ENCODE measurements at places on chromosomes 3 and 15.

GRCh38 chr15:87907676-87908446 is 348.7 kb downstream of the NTRK3 start:
- no peak for DNase-seq

DNA sequence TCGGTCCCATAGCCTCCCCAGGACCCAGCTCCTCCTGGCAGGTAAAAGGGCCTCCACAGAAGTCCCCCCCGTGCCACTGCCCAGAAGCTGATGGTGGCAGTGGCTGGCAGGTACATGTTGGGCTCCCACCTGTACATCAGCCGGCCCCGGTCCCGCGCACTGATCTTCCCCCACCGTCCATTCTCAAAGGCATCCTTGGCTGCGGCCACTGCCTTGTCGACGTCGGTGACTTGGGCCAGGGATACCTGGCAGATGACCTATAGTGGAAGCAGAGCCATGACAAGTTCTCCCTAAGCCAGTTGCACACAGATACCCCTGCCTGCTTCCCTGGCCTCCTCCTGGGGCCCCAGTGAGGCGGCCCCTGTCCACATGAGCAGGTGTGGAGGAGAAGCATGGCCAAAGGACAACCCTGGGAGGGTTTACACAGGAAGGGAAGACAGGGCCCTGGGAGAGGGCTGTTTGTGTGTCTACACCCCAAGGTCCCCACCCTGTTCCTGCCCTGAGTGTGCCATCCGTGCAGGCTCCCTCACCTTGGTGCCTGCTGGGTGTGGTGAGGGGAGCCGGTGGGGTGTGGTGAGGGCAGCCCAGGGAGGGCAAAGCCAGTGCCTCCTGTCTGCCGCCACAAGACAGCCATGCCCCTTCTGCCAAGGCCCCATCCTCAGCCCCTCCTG is 44.8 kb downstream of the ALDH1L1 start:
- DNase-seq: no peak

DNA sequence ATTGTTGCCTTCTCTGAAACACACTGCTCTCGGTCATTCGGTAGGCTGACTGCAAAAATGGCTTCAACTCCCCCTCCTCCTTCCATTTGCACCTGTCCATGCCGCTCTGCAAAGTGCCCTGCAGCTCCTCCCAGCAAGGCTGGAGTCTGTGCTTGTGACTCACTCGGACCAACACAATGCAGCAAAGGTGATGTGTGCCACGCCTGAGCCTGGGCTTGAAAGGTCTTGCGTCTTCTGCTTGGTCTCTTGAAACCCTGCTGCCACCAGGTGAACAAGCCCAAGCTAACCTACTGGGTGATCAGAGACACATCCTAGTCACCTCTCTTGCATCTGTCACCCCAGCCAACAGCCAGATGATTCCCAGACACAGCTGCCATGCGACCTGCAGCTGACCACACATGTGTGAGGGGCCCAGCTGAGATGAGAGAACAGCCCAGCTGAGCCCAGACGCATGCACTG is 71.1 kb downstream of the MGLL start:
- no peak for DNase-seq

DNA sequence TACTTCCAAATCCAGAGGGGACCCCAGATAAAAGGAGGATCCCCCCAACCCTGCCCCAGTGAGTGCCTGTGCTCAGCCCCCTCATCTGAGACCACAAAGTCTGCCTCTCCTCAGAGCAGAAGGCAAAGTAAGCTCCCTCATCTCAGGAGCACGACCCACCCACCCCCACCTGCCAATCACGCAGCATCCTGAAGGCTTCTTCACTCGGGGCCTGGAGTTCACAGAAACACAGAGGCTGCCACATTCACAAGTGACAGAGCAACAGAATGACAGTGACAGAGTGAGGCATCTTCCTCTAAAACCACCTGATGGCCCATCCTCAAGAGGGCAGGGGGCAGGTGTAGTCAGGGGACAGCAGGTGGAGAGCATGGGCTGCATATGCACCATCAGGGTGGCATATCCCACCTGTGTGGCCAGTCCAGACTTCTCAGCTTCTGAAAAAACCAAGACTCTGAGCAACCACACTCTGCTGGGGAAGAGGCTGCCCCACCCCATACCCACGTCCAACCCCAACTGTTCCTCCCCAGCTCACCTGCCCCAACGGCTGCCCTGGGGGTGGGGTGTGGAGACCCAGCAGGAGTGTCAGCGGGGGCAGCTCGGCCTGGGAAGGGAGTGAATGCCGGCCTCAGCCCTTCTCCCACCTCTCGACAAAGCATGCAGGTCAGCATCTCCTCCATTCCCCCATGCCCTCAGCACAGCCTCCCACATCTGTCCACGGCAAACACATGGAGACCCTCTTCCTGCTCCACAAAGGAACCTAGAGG is 19.3 kb downstream of the ADCY5 start:
- no peak for DNase-seq

GRCh38 chr3:174859114-174859735 is at the start of gene NAALADL2:
Gene NAALADL2, plus strand, starts transcription at chr3:174859334.
- DNase-seq: no peak

GRCh38 chr15:36924034-36924433 is 176.3 kb downstream of the MEIS2 start:
- DNase-seq: no peak

DNA sequence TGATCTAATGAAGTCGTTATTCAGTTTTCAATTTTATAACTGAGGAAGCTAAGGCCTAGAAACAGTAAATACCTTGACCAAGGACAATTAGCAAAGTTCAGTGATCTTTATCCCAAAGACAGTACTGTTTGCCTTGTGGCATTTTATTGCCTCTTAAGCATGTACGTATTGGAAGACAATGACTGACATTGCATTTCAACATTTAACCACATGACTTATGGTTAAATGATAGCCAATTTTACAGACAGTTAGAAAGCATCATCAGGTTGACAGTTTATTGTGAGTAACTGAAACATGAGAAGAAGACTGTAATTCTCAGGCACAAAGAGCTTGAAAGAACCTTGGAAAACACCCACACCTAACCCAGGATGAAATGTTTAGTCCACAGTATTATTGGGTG is 390.8 kb upstream of the ZNF385D start:
- DNase-seq: no peak

DNA sequence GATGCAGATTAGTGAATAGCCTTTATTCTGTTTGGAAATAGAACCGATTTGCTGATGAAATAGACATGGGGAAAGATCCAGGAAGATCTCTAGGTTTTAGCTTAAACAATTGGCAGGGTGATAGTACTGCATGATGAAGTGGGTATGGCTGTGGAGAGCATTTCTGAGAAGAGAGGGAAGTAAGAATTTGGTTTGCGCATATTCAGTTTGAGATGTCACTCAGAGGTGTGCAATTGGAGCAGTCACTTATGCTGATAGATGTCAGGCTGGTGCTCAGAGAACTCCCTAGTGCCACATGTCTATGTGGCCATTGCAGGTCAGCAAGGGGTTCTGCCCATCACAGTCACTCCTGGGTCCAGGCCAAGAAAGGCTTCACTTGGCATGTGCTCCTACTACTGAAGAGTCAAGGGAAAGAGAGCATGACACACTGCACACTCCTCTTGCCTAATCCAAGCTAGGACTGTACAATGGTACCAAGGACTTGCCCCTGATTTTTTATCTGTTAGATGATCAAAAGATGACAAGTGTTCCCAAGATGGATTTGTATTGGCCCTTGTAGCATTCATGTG is 57.2 kb upstream of the ST8SIA2 start:
- no peak for DNase-seq

All from T-helper 17 cell (primary cell).